ENCODE measurements at places on chromosomes 4 and X.

DNA sequence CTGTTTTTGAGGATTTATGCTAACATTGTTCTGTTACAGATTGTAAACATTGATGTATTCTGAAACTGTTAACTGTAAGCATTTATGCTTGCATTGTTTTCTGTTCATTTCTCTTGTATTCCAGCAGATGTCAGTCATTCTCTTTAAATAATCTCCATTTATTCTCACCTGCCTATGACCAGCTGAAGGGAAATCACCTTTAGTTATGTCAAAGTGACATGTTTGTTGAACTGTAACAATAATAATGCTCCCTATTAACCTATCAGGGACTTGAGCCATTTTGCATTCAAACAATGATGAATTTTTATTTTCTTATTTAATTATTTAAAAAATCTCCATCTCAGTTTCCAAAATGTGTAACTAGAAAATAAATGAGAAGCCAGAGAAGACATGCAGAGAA is 58.0 kb downstream of the SPCS3 start:
- no peak for DNase-seq

DNA sequence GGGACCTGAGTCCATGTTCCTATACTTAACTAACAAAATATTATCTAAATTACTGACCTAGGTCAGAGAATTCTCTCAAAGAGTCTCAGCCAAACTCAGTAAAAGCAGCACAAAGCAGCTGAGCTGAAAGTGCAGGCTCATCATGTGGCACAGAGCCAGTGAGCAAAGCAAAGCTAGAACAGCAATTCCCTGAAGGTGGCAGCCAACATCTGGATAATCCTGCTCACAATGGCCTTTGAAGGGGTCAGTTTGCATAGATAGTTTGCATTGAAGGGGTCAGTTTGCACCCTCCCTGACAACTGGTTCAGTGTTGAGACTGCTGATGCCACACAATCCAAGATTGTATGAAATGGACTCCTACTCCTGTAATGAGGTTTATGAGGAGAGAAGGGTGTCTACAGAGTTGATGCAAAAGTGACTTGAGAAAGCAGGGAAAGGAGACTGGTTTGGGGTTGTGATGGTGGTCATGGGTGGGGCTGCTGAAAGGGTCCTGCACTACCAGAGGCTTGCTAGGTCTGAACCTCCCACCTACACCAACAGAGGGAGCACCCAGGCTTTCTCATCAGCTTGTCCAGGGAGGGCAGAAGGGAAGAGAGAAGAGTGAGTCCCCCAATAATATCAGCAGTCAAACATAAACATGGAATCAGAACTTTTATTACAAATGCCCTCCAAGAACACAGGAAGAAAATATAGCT is 39.7 kb downstream of the TRIM61 start:
- no peak for DNase-seq

DNA sequence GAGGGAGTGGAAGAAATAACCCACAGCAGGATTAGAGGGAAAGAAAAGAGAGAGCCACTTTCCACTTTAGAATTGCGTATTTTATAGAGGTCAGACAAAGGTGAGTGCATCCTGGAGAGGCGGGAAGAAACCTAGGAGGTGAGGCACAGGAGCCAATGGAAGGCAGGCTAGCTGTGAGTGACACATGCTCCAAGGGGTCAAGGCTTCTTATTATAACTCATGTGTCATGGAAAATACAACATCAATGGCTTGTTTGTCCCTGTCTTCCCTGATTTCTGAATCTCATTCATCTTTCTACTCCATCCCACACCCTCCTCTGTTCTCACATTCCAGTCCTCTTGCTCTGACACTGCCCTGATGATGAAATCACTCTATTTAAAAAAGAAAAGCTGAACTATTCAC is 14.4 kb downstream of the ANXA3 start:
- DNase-seq: no peak

GRCh38 chrX:55714161-55714560 is 3.4 kb upstream of the RRAGB start:
- DNase-seq: no peak

GRCh38 chr4:145694929-145695328 is 15.0 kb downstream of the C4orf51 start:
- DNase-seq: no peak

DNA sequence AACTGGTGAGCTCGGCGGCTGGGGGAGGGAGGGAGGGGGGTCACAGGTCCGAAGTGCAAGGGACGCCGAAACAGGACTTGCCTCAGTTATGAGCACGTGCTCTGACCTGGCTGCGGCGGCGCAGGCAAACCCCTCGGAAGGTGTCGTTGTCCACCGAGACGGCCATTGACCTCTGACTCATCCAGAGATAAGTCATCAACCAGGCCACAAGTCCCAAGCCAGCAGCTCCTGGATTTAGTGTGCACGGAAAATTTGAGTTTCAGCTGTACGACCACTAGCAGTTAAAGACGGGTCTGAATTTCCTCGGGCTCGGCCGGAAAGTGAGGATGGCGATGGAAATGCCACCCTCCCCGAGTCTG is 674 bp downstream of the SH3D19 start:
- no peak for DNase-seq

GRCh38 chrX:103818842-103819619 is 13.0 kb downstream of the RAB9B start:
- no peak for DNase-seq

Measured in AG04449 (cell line).